ENCODE measurements at places on chromosomes 16 and 17. TPM values are rescaled to one million over a fixed set of nuclear protein-coding genes. Genes with fewer than 3 reads are reported as not detected.
A peak's percentile ranks its signal among the peaks of the same experiment; 100 is the strongest.

SLC46A1 gene
- polyA plus RNA-seq: 4.1 TPM

DPEP1 gene
- polyA plus RNA-seq: not detected

BLTP2 gene
- polyA plus RNA-seq: 55.1 TPM

KRT31 gene
- polyA plus RNA-seq: not detected

MT1F gene
- 48.1 TPM for polyA plus RNA-seq

CDH16 gene
- 0.60 TPM for polyA plus RNA-seq

SLC5A11 gene
- not detected for polyA plus RNA-seq

ZG16 gene
- 770 TPM for polyA plus RNA-seq

FBXW10 gene
- not detected for polyA plus RNA-seq

CDK5RAP3 gene
- polyA plus RNA-seq: 49.9 TPM

NATD1 gene
- polyA plus RNA-seq: 4.5 TPM

- peak; percentile 90 for DNase-seq
Observed at GRCh38 chr16:70706948-70707465, 21.2 kb upstream of the MTSS2 start.

DNA sequence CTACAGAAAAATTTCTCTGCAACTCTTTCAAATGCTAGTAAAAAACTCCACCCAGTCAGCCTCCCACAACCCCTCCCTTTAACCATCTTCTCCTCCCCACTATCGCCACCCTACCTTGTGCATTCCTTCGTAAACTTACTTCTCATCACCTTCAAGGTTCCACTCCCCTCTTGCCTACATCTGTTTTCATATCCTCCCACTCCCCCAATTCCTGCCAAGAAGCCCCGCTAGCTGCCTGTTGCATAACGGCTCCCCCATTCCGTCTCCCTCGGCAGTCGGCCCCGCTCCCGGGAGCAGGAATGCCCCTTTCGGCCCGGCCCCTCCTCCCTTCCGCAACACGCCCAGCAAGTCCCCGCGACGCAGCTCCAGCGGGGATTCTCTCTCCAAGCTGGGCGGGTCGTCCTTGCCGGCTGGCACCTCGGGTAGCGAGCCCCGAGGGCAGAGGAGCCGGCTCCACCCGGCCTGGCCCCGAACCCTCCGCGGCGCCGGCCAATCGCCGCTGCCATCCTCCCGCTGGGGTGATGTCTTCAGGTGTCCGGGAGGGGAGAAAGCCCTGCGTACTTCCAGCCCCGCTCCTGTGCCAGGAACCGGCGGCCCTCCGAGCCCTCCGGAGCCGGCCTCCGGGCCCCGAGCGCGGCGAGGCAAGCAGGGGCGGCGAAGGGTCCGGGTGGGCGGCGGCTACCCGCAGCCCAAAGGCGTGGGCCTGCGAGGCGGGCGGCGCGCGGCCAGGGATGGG lies 1.5 kb downstream of the PHLPP2 start:
- DNase-seq: peak; percentile 86

DNA sequence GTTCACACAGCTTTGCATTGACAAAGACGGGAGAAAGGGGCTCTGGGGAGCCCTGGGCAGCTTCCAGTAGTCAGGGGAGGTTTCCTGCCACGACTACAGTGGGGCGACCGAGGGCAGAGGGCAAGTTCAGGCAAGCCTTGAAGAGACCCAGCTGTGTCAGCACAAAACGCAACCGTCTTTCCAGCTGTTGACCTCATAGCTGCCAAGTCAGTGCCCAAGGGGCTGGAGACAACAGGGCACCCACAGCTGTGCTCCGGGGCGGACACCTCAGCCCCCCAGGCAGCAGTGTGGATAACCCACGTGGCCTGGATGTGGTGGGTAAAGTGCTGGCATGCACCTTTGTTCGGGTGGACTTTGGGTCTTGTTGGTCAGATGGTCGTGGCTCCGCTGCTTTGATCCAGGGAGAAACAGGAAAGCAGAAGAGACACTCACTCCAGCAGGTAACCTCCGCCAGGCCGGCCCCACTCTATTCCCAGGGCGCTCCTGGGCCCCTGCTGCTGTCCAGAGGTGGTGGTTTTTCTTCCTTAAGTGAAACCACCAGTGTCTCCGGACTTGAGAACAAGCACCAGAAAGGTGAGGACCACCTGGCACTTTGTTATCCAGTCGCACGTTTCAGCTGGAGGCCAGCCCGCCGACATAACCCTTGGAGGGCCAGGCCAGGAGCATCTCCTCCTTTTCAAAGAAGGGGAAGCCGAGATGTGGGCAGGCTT lies 17.6 kb upstream of the CBX2 start:
- no peak for DNase-seq

GRCh38 chr16:20673882-20674683 lies 23.4 kb downstream of the ACSM1 start:
- DNase-seq: no peak

- no peak for DNase-seq
Observed at GRCh38 chr16:89910717-89911354, 7.8 kb upstream of the MC1R start.

- no peak for DNase-seq
Observed at GRCh38 chr17:74780443-74781238, 4.5 kb upstream of the NAT9 start.

DNA sequence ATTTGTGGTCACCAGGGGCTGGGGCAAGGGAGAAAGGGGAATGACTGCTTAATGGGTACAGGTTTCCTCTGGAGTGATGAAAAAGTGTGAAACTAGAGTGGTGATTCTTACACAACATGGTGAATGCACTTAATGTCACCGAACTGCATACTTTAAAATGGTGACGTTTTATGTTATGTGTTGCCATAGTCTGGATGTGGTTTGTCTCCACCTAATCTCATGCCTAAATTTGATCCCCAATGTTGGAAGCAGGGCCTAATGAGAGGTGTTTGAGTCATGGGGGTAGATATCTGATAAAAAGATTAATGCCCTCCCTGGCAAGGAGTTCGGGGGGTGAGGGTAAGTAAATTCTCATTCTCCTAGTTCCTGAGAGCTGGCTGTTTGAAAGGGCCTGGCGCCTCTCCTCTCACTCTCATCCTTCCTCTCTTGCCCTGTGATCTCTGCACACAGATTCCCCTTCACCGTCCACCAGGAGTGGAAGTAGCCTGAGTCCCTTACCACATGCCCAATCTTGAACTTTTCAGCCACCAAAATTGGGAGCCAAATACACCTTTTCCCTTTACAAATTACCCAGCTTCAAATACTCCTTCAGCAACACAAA lies 15.3 kb downstream of the XPO6 start:
- DNase-seq: no peak

DNA sequence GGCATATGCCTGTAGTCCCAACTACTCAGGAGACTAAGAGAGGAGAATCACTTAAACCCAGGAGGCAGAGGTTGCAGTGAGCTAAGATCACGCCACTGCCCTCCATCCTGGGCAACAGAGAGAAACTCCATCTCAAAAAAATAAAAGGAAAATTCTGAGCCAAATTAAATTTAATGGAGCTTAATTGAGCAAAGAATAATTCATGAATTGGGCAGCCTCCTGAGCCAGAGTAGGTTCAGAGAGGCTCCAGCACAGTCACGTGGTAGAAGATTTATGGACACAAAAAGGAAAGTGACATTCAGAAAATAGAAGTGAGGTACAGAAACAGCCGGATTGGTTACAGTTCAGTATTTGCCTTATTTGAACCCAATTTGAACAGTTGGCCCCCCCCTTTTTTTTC lies 10.9 kb downstream of the VPS35L start:
- DNase-seq: no peak

DNA sequence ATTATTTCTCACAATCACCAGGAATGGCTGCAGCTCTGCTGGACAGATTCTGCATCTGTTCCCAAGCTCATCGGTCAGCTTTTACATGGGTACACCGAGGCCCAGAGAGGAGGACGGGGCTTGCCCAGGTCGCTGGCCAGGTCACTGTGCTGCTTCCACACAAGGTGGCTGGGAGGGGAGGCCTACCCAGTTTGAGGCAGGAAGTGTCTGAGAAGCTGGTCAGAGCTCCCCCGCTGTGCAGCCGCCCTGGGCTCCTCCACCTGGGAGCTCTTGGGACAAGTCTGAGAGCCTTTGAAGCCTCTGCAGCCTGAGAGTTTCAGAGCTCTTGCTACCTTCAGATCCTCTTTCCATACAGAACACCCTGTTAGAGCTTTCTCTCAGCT lies 143.3 kb downstream of the CLEC16A start:
- DNase-seq: no peak

GRCh38 chr16:49844359-49844758 lies 11.6 kb downstream of the ZNF423 start:
- DNase-seq: no peak

DNA sequence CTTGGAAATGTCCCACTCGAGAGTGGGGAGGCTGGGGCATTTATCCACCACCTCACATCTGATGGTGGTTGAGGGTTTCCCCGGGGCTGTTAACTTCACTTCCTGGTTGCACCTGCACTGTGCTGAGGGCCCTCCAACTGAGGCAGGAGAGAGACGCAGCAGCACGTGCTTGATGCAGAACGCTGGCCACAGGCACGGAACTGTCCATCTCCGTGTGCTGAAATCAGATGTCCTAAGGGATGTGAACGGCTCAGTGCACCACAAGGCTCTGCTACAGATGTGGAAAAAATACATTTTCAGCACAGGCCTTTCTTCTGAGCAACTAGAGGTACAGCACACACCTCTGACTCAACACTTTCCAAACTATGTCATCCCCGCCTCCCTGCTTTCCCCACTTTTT lies 114.8 kb upstream of the C16orf82 start:
- DNase-seq: no peak

- DNase-seq: no peak
Observed at GRCh38 chr17:44061446-44061845, 5.0 kb downstream of the LSM12 start.
